Right lung (tissue), 10 donors: ENCODE measurements at places on chromosomes 1 and 21. TPM values are rescaled to one million over a fixed set of nuclear protein-coding genes. Genes with fewer than 3 reads are reported as not detected.

MMEL1 gene
- 3.9 TPM for polyA plus RNA-seq

GRCh38 chr21:35635261-35635660 is 425.1 kb downstream of the SETD4 start:
- DNase-seq = no peak

GRCh38 chr1:17768651-17769241 is 13.6 kb downstream of the ACTL8 start:
- no peak for DNase-seq

DNA sequence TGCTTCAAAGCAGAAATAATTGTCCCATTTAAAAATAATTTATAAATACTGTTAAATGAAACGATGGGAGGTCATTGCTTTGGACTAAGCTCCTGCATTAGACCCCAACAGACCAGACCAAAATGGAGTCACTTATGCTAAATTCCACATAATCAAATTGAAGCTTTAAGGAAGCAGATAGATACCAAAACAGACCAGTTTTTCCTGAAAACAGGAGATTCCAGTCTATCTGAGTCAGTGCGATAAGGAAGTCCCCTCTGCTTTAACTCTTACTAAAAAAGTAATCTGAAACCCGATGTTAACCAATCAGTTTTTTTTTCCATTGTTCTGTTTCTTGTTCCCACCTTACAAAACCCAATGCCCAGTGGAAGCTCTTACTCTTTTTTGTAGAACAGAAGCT is 16.2 kb upstream of the DNASE2B start:
- DNase-seq = no peak

- no peak for DNase-seq
Observed at GRCh38 chr1:77342745-77343144, 60.9 kb downstream of the AK5 start.

DNA sequence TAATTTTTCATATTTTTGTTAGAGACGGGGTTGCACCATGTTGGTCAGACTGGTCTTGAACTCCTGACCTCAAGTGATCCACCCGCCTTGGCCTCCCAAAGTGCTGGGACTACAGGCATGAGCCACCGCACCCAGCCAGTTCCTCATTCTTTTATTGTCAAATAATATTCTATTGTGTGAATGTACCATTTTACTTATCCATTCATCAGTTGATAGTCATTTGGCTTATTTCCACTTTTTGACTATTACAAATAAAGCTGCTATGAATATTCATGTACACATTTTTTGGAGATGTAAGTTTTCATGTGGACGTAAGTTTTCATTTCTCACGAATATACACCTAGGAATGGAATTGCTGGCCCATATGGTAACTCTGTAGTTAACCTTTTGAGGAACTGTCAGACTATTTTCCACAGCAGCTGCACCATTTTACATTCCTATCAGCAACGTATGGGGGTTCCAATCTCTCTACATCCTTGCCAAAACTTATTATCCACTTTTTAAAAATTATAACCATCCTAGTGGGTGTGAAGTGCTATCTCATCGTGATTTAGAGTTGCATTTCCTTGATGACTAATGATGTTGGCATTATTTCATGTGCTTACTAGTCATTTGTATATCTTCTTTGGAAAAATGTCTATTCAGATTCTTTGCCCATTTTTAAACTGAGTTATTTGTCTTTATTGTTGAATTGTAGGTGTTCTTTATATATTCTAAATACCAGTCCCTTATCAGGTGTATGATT is 12.7 kb downstream of the PACC1 start:
- DNase-seq = no peak

DNA sequence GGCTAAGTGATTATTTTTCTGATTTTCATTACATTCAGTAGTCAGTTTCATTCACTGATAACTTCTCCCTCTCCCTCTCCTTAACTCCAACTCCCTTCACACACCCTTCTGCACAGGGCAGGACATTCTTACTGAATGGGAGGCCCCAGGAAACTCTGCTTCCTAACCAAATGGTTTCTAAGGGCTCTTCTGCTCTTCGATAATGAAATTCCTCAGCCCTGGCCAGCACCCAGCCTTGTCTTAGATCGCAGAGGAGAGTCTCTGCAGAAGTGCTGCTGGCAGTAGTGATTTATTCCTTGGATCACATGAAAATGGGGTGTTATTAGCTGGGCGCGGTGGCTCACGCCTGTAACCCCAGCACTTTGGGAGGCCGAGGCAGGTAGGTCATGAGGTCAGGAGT is 16.4 kb downstream of the PLEKHM2 start:
- DNase-seq = no peak

GRCh38 chr1:15941899-15942660 is 33.8 kb downstream of the ZBTB17 start:
- DNase-seq = no peak

- no peak for DNase-seq
Observed at GRCh38 chr1:3603571-3604467, 7.5 kb downstream of the MEGF6 start.
